ENCODE measurements at places on chromosomes 7 and 10.

GRCh38 chr7:1487466-1487865 is 16.7 kb downstream of the INTS1 start:
- DNase-seq = no peak

- no peak for DNase-seq
Measured at GRCh38 chr10:89556600-89556999, 21.2 kb upstream of the SLC16A12 start.

DNA sequence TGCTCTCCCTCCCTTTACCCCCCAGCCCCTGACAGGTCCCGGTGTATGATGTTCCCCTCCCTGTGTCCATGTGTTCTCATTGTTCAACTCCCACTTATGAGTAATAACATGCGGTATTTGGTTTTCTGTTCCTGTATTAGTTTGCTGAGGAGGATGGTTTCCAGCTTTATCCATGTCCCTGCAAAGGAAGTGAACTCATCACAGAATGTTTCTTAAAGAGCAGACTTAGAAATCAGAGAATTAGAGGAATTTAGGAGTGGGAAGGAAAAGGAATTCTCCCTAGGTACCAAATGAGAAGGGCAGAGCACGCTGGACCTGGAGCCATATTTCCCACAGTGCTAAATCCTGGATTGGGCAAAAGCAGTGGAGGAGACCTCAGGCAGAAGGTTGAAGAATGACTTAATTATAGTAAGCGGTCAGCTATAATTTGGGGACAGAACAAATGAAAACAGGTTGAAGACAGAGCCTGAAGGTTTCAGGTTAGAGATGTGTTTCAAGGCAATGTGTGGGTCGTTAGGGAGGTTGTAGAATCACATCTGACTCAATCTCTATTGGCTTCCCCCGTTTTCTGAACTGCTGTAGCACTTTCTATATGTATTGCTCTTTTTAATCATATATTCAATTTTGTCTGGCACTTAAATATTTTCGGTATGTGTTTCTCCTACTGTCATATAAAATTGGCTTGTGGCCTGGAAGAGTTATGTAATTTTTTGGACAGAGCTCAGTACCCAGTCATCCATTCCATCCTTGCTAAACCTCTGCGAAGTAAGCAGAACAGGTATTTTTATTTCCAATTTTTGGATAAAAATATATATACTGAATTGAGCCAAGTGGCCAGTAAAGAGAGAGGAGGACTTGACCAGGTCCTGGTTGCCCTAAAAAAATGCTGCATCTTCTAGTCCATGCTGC is 210.5 kb upstream of the KLF6 start:
- no peak for DNase-seq

DNA sequence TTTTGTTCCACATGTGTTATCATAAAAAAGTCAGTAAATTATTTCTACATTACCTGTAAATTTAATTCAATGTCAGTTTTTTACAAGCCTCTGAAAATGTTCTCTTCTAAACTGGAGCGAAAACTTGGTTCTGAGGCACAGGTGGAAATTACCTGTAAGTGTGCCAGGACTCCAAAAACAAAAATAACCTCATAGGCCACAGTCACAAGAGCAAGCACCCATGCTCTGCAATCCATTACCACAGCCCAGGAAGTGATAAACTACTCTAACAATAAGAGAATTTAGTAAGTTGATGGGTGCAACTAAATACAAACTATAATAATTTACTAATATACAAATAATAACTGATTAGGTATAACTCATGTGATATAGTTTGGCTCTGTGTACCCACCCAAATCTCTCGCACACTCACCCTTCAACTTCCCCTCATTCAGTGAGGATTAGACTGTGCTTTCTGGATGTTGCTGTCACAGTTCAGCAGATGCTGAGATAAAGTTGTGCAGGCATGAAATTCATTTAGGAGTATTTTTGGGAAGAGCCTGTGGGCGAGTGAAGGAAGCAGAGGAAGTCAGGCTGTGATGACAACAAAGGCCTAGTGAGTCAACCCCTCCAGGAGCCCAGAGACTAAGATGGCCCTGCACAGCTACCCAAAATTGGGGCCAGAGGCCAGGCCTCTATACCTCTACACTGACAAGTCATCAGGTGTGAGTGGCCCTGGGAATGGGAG is 16.3 kb upstream of the GIMAP6 start:
- DNase-seq = no peak

DNA sequence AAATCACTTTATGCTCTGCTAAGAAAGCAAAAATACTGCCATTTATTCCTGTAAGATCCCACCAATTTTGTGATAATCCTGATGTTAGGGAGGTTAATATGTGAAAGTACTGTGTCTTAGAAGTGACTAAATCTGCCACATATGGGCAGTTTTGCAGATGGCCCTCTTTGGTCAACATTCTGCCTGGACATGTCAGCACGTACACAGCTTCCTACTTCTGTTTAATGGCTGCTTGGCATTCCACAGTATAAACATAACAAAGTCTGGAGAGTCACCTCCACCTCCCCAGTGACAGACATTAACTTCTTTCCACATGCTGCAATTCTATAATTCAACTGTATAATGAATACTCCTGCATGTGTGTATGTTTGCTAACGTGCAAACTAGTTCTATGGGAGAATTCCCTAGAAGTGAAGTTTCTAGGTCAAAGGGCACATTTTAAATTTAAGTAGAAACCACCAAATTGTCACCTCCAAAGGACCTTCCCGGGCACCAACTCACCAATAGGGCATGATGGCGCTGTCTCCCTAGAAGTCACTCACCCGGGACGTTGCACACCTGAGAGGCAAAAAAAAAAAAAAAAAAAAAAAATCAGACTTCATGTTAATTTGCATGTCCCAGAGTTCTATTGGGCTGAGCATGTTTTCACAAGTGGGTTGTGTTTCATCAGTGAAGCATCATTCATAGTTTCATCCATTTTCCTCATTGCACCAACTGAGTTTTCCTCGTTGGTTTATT is 38.9 kb downstream of the MKI67 start:
- DNase-seq = no peak

- DNase-seq = peak; percentile 51
Measured at GRCh38 chr10:132548106-132548823, 10.7 kb downstream of the INPP5A start.

- peak; percentile 41 for DNase-seq
Measured at GRCh38 chr7:116500078-116500853, 728 bp downstream of the CAV2 start.

Measured in mucosa of descending colon (tissue), 3 donors.